ENCODE measurements at places on chromosomes 16 and 17. TPM values are rescaled to one million over a fixed set of nuclear protein-coding genes. Genes with fewer than 3 reads are reported as not detected.

DNA sequence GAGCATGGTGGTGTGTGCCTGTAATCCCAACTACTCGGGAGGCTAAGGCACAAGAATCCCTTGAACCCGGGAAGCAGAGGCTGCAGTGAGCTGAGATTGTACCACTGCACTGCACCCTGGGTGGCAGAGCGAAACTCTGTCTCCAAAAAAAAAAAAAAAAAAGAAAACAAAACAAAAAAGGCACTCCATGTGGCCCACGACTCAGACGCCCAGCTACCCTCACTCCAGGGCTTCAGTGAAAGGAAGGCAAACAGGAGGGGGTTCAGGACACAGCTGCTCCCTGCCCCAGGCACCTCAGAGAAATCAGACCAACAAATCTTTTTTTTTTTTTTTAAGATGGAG, 91.7 kb downstream of the LITAF start:
- no peak for DNase-seq
- no peaks in the 10 kb centered on the region for H3K27me3 ChIP-seq
- H3K4me1 ChIP-seq: peaks cover 20% of the 10 kb centered on the region
- H3K4me3 ChIP-seq: no peak overlapping the region
- H3K36me3 ChIP-seq: no peaks in the 10 kb centered on the region
- no peak overlapping the region for H3K27ac ChIP-seq

GRCh38 chr17:79563237-79564013, 47.4 kb downstream of the RBFOX3 start:
- no peaks in the 10 kb centered on the region for H3K36me3 ChIP-seq
- DNase-seq: no peak
- no peaks in the 10 kb centered on the region for H3K4me1 ChIP-seq
- H3K4me3 ChIP-seq: no peak overlapping the region
- no peak overlapping the region for H3K27ac ChIP-seq

- no peak for DNase-seq
- H3K4me1 ChIP-seq: no peaks in the 10 kb centered on the region
- H3K36me3 ChIP-seq: no peaks in the 10 kb centered on the region
- H3K27ac ChIP-seq: no peak overlapping the region
- peaks cover 7% of the 10 kb centered on the region for H3K27me3 ChIP-seq
These were observed 488.6 kb downstream of the HAPSTR1 start for GRCh38 chr16:9580025-9580424.

Gene ZNF830
- total RNA-seq: 13.9 TPM

Gene SAP30BP
- total RNA-seq: 80.3 TPM
